ENCODE measurements at places on chromosomes 1 and 21.
A peak's percentile ranks its signal among the peaks of the same experiment; 100 is the strongest.

DNA sequence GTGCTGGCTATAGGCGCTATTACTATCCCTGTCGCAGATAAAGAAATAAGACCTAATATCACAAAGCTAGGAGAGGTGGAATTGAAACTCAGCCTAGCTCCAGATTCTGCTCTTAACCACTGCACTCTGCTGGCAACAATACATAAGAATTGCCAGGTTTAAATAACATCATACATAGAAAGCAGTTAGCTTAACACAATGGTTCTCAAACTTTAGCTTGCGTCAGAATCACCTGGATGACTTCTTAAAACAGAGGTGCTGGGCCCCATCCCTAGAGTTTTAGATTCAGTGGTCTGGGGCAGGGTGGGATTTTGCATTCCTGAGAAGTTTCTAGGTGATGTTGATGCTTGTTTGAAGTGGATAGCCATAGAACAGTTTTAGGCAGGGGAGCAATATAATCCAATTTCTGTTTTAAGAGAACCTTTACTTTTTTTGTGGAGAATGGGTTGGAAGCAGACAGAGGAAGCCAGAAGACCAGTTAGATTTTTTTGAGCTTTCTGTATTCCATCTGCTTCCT, 1.1 kb upstream of the POMGNT1 start:
- DNase-seq: no peak

GRCh38 chr1:3914911-3915310, 14.8 kb upstream of the C1orf174 start:
- no peak for DNase-seq

GRCh38 chr1:60502506-60502905, 428.9 kb upstream of the C1orf87 start:
- no peak for DNase-seq

GRCh38 chr1:248821641-248822040, 4.1 kb downstream of the SH3BP5L start:
- no peak for DNase-seq

- no peak for DNase-seq
Measured at GRCh38 chr1:160823296-160823695, 27.3 kb downstream of the LY9 start.

DNA sequence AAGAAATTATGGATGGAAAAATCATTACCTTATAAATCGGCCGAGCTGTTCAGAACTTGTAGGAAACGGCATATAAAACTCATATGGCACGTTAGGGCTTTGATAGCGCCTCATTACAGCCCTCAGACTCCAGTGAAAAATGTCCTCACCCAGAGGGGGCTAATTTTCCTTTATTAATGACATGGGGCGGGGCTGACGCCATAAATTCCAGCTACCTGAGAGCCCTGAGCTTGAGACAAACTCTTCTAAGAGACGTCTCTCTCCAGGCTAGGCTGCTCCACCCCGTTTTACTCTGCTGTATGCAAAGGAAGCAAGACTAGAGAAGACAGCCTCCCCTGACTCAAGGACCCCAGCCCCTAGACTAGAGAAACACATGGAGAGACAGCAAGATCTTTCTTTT, 149.4 kb downstream of the TRABD2B start:
- no peak for DNase-seq

GRCh38 chr1:215458562-215458961, 108.5 kb upstream of the KCTD3 start:
- no peak for DNase-seq

GRCh38 chr1:232101231-232101630, 474.6 kb downstream of the DISC1 start:
- no peak for DNase-seq

DNA sequence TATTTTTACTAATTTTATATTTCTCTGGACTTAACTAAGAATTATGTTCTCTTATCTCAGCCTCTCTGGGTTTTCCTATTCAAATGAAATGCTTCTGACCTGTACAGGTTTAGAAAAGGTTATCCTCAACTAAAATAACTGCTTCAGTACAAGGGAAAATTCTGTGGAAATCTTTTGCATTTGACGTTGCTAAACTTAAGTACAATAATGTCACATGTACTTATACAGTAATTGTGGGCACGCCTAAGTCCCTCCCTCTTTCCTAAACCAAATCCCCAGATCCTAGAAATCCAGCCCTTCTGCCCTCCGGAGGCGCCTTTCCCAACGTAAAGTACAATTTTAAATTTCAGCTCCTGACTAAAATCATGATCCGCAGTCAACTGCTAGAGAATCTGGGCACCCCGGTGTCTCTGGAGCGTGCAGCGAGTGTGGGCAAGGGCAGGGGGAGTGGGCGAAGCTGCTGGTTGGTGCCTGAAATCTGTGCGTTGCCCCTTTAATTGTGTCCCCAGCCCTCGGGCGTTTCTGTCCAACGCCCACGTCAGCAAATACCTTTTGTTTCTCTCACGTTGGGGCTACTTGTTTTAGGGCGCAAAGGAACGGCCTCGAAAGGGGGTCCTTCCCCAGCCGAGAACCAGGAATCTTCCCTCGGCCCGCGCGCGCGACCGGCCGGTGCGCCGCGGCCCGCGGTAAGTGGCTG, at the start of gene ZBTB8A:
TSS of gene ZBTB8A (plus strand) at position 541 of the 697 bp plus-strand sequence. CDS start 53,505 bp downstream, outside the sequence.
- DNase-seq: peak; percentile 14

GRCh38 chr1:218600968-218601367, 255.8 kb downstream of the TGFB2 start:
- no peak for DNase-seq
